Tibial nerve (tissue), 4 donors: ENCODE measurements at places on chromosomes 11 and 22. TPM values are rescaled to one million over a fixed set of nuclear protein-coding genes. Genes with fewer than 3 reads are reported as not detected.

DNA sequence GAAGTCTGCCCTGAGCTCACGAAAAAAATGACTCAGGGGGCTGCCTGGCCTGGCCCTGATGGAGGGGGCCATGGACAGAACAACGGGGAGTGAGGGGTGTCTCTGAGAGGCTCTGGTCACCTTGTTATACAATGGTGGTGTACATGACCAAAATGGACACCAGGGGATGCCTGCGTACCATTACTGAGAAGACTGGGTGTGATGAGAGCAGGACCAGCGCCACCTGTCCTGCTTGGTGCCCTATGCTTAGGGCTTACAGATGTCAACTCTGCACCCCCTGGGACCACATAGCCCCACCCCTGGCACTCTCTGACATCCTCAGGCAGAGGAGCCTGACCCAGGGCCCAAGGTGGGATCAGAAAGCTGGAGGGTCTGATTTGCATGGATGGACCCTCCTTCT, 104.8 kb downstream of the ZNF280B start:
- no peaks in the 10 kb centered on the region for H3K27me3 ChIP-seq
- DNase-seq: no peak
- no peak overlapping the region for H3K4me3 ChIP-seq
- H3K36me3 ChIP-seq: no peaks in the 10 kb centered on the region

DNA sequence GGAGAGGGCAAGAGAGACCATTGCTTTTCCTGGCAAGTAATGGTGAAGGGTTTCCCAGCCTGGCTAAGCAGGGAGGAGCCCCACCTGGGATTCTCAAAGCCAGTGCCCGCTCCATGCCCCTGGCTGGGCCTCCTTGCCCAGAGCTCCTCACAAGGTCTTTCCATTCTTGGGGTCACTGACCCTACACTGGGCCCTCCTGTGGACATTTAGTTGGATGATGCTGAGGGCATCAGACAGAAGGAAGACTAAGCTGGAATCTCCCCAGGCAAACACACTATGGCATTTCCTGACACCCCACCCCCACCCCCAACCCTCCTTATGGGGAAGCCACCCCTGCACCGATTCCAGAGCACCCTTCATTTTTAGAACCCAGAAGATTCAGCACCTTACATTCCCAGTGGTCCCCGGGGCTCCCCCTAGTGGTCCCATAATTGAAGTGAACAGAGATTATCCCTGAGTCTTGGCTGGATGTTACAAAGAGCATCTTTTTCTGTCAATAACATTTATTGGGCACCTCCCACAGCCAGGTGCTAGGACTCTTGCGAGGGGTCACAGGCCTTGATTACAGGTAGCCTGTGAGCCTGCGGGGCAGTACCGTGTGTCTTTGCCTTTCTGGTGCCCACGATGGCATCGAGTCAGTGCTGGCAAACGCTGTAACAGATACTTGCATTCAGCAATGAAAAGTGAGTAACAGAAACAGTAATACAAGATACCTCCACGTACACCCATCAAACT, 548.5 kb downstream of the BUD13 start:
- peak; percentile 76 for DNase-seq
- H3K4me1 ChIP-seq: no peaks in the 10 kb centered on the region
- no peak overlapping the region for H3K4me3 ChIP-seq
- no peak overlapping the region for H3K27ac ChIP-seq

DNA sequence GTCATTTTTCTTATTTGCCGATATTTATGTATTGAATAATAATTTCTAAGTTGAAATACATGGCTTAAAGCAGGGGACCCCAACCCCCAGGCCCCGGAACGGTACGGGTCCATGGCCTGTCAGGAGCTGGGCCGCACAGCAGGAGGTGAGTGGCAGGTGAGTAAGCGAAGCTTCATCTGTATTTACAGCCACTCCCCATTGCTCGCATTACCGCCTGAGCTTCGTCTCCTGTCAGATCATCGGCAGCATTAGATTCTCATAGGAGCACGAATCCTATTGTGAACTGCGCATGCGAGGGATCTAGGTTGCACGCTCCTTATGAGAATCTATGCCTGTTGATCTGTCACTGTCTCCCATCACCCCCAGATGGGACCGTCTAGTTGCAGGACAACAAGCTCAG, 4.5 kb downstream of the ZMAT5 start:
- H3K27me3 ChIP-seq: no peaks in the 10 kb centered on the region
- DNase-seq: no peak
- no peaks in the 10 kb centered on the region for H3K36me3 ChIP-seq

DNA sequence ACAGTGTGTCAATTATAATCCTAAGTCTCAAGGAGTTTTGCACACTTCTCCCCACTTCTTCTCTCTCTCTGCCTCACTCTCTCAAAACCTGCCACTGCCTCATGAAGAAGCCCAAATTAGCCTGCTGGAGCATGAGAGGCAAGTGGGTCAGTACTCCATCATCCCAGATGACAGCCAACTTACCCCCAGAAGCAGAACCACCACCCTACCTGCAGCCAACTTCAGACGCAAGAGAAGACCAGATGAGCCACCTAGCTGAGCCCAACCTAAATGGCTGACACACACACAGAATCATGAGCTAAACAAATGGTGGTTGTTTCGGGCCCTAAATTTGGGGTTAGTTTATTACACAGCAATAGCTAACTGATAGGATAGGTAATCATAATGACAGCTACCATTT, 61.2 kb downstream of the CD82 start:
- peaks cover 15% of the 10 kb centered on the region for H3K4me1 ChIP-seq
- H3K4me3 ChIP-seq: no peak overlapping the region
- no peaks in the 10 kb centered on the region for H3K27me3 ChIP-seq
- H3K27ac ChIP-seq: no peak overlapping the region
- no peak for DNase-seq

GRCh38 chr22:41369424-41369745, 12.4 kb upstream of the TEF start:
- H3K27ac ChIP-seq: peak overlapping the region; percentile 69
- H3K4me3 ChIP-seq: peak overlapping the region; percentile 77
- H3K36me3 ChIP-seq: peaks cover 25% of the 10 kb centered on the region
- H3K4me1 ChIP-seq: no peaks in the 10 kb centered on the region

- H3K36me3 ChIP-seq: no peaks in the 10 kb centered on the region
- peaks cover 90% of the 10 kb centered on the region for H3K27me3 ChIP-seq
- no peak overlapping the region for H3K4me3 ChIP-seq
- no peak overlapping the region for H3K27ac ChIP-seq
- no peak for DNase-seq
- H3K4me1 ChIP-seq: peaks cover 11% of the 10 kb centered on the region
Observed at GRCh38 chr22:37334859-37335805, 52.8 kb downstream of the CYTH4 start.

DNA sequence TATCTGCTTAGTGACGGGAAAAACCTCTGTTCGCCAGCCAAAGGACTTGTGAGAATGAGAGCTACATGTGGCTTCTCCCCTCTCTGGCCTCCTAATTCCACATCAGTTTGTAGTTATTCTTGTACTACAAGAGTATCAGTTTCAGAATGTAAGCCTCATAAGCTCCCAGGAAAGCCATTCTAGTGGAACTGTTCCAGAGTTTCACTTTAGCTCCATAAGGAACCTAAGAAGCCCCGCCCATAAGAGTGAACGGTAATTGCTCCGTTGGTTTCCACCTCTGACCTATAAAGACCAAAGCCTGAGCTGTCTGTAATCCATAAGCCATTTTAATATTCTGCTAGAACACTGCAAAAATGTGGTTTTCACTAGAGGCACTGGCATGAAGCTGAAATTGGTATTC, 53.0 kb downstream of the SIK3 start:
- no peaks in the 10 kb centered on the region for H3K27me3 ChIP-seq
- H3K4me1 ChIP-seq: no peaks in the 10 kb centered on the region
- DNase-seq: no peak
- no peak overlapping the region for H3K4me3 ChIP-seq
- peak overlapping the region; percentile 57 for H3K27ac ChIP-seq

DNA sequence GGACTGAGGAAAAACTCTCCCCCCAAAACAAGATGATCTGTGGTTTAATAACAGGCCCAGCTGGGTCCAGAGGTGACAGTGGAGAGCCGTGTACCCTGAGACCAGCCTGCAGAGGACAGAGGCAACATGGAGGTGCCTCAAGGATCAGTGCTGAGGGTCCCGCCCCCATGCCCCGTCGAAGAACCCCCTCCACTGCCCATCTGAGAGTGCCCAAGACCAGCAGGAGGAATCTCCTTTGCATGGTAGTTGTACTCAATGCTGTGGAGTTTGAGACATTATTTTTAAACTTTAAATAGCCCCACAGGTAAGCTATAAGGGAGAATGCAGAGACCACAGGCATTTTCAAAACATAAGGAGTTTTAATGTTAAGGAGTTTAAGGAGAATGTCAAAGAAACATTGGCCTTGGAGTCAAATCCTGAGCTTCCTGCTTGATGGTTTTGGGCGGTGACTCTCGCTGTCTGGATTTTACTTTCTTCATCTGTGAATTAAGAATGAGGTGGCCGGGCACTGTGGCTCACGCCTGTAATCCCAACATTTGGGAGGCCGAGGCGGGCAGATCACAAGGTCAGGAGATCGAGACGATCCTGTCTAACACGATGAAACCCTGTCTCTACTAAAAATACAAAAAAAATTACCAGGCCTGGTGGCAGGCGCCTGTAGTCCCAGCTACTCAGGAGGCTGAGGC, 6.8 kb downstream of the APOL1 start:
- H3K27me3 ChIP-seq: no peaks in the 10 kb centered on the region
- H3K36me3 ChIP-seq: no peaks in the 10 kb centered on the region
- no peak overlapping the region for H3K27ac ChIP-seq
- H3K4me3 ChIP-seq: no peak overlapping the region
- no peaks in the 10 kb centered on the region for H3K4me1 ChIP-seq

DNA sequence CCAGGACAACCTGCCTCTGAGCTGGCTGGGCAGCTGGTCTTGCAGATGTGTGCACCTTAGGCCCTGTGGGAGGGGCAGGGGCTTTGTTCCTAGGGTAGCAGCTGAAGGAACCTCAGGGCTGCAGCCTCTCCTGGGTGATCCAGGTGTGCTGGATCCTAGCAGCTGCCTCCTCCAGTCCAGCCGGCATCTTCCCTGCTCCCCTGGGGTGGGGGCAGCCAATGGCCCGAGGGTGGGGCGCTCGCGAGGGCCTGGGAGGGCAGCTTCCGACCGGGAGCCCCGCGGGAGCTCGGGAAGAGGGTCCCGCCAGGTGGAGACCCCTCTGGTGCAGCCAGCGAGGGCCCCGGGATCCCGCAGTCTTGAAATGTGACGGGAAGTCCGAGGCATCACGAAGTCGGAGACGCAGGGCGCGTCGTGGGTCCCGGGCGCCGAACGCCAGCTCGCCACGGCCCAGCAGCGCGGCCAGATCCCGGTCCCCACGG, 1.7 kb downstream of the IFITM1 start:
- H3K4me3 ChIP-seq: peak overlapping the region; percentile 40
- peaks cover 52% of the 10 kb centered on the region for H3K4me1 ChIP-seq
- peak overlapping the region; percentile 90 for H3K27ac ChIP-seq
- DNase-seq: no peak

Gene MS4A3
- not detected for total RNA-seq

GRCh38 chr11:119169282-119169719, 776 bp downstream of the NLRX1 start:
- H3K4me3 ChIP-seq: peak overlapping the region; percentile 67
- no peak for DNase-seq
- H3K36me3 ChIP-seq: no peaks in the 10 kb centered on the region
- H3K4me1 ChIP-seq: no peaks in the 10 kb centered on the region

- H3K4me3 ChIP-seq: no peak overlapping the region
- H3K27ac ChIP-seq: no peak overlapping the region
- H3K4me1 ChIP-seq: no peaks in the 10 kb centered on the region
- H3K27me3 ChIP-seq: no peaks in the 10 kb centered on the region
- no peak for DNase-seq
Observed at GRCh38 chr22:31870890-31871289, 73.4 kb upstream of the YWHAH start.

GRCh38 chr11:132981131-132981956, 551.0 kb downstream of the OPCML start:
- H3K27me3 ChIP-seq: no peaks in the 10 kb centered on the region
- DNase-seq: no peak
- no peaks in the 10 kb centered on the region for H3K4me1 ChIP-seq
- H3K4me3 ChIP-seq: no peak overlapping the region

DNA sequence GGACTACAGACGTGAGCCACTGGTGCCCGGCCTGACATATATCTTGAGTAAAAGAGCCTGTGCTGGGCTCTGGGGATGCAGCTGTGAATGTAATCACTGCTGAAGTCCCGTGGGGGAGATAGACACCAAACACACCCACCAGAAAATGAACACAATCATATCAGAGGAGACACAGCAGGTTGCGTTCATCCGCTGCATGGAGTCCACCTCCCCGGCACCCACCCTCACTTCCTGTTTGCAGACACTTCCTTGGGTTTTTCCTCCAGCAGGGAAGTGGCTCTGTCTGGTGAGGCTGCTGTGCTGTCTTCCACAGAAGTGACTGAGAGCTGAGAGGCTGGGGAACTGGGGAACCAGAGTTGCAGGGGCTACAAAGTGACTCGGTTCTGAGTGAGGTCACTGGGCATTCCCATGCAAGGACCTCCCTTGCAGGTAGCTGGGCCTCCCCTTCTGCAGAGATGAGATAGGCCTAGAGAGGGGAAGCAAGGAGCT, 7.2 kb downstream of the MICALL1 start:
- no peak overlapping the region for H3K4me3 ChIP-seq
- peaks cover 7% of the 10 kb centered on the region for H3K4me1 ChIP-seq
- H3K27ac ChIP-seq: no peak overlapping the region
- DNase-seq: no peak
- H3K36me3 ChIP-seq: peaks cover 63% of the 10 kb centered on the region
- H3K27me3 ChIP-seq: no peaks in the 10 kb centered on the region

Gene OR56A1
- total RNA-seq: not detected

DNA sequence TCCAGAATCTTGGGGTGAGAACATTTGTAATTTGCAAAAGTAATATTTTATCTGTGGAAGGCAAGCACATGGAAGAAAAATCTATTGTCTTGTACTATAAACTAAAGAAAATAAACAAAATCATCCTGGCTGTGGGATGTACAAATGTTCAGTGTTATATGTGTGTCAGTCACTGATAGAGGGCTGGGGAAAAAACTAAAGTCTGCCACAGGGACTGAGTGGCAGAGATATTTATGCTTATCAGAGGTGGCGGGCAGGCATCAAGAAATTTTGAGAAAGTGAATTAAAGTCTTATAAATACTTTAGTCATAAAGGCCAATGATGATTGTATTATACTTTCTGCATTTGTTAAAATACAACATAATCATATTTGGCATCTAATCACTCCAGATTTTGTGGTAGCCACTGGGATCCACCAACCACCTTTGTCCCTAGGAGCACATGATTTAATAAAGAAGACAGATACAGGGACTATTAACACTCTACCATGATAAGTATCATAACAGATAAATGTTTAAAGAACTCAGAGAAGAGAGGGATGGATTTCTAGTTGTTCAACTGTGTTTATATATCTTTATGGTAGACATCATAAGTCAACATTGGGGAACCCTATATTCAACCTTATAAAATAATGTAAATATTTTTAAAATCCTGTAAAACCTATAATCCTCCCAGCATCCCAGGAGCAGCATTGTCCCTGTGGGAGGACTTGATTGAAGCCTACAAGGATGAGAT, 2.6 kb upstream of the ENDOD1 start:
- peak overlapping the region; percentile 2 for H3K27ac ChIP-seq
- H3K4me3 ChIP-seq: no peak overlapping the region
- peaks cover 35% of the 10 kb centered on the region for H3K4me1 ChIP-seq
- no peak for DNase-seq
- no peaks in the 10 kb centered on the region for H3K27me3 ChIP-seq
- H3K36me3 ChIP-seq: no peaks in the 10 kb centered on the region
